ENCODE measurements at places on chromosomes 5 and 9.

DNA sequence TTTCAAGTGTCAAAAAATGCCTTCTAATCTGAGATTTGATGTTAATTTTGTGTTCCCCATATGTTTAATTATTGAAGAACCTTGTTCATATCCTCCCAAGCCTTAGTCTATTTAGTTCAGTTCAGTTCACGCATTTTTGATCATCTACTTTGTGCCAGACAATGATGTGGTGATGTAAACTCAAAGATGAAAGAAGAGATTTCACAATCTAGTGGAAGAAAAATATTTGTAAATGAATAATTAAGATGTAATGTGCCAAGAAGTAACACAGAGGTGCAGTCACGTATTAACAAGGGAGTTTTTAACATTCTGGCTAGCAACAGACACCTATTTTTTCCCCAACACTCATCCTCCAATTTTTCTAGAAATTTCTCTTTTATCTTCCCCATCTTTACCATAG is 22.1 kb upstream of the KIF2A start:
- DNase-seq: no peak

- DNase-seq: no peak
Measured at GRCh38 chr9:76136986-76137385, 246.5 kb downstream of the PCSK5 start.

GRCh38 chr9:126146254-126147145 is 180.1 kb upstream of the MVB12B start:
- peak; percentile 49 for DNase-seq

- DNase-seq: no peak
Measured at GRCh38 chr9:108083796-108084352, 594.3 kb upstream of the KLF4 start.

- no peak for DNase-seq
Measured at GRCh38 chr9:116493183-116493860, 193.8 kb upstream of the TRIM32 start.

- DNase-seq: no peak
Measured at GRCh38 chr5:83050723-83051340, 26.4 kb downstream of the TMEM167A start.

Measured in stimulated activated naive CD8-positive, alpha-beta T cell treated with anti-CD3 and anti-CD28 coated beads, Interleukin-15, amount 100 ng/mL, for 72 hours (primary cell).